MCF 10A (cell line): ENCODE measurements at places on chromosomes 7 and 10. TPM values are rescaled to one million over a fixed set of nuclear protein-coding genes. Genes with fewer than 3 reads are reported as not detected.

The UNCX gene
- not detected in 2 replicates for total RNA-seq

The TMEM270 gene
- total RNA-seq: not detected in 2 replicates

The CHN2 gene
- total RNA-seq: 5.1 and 8.0 TPM in 2 replicates

The CALML3 gene
- 0.25 and 0.75 TPM in 2 replicates for total RNA-seq

The NKX2-3 gene
- total RNA-seq: not detected in 2 replicates

The OR2A5 gene
- total RNA-seq: not detected in 2 replicates

DNA sequence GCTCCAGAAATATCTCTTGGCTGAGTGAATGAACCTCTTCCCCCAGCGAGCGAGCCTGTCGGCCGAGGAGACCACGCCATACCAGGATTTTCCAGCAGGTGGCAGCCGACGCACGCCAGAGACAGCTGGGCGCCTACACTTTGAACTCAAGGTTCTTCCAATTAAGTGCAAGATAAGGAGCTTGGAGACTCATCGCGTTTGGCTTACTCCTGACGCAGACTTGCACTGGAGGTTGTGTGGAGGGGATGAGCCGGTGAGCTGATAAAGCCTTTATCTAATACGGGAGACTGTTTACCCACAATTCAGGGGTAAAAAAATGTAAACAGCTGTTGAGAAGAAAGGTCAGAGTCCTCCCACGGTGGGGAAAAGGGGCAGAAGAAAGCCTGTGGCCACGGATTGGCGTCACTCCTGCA is 45.9 kb upstream of the EMX2 start:
- H3K4me1 ChIP-seq: no peaks in the 10 kb centered on the region
- no peaks in the 10 kb centered on the region for H3K36me3 ChIP-seq
- peaks cover 33% of the 10 kb centered on the region for H3K27me3 ChIP-seq
- no peak overlapping the region for H3K4me3 ChIP-seq

DNA sequence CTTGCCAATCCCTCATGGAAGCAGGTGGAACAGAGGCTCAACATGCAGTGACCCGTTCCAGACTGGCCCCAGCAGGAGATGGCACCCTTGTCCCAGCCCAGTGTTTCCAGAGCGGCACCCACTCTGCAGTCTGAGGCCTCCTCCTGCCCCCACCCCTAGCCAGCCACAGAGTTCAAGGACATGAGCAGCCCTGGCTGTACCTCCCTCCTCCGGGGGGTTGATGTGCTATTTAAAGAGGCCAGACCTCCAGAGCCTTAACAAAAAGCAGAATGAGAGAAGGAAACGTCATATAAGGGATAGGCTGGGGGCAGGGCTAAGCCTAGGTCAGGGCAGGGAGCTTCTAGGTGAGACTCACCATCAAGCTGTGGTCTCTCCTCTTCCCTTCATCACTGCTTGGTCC is 115.7 kb upstream of the NANOS1 start:
- no peaks in the 10 kb centered on the region for H3K36me3 ChIP-seq
- H3K27ac ChIP-seq: no peak overlapping the region
- no peaks in the 10 kb centered on the region for H3K27me3 ChIP-seq
- peaks cover 6% of the 10 kb centered on the region for H3K4me1 ChIP-seq
- H3K4me3 ChIP-seq: no peak overlapping the region

- H3K27ac ChIP-seq: no peak overlapping the region
- DNase-seq: no peak
- H3K4me3 ChIP-seq: no peak overlapping the region
- H3K27me3 ChIP-seq: no peaks in the 10 kb centered on the region
- no peaks in the 10 kb centered on the region for H3K36me3 ChIP-seq
Measured at GRCh38 chr7:122942765-122943164, 52.7 kb downstream of the TAS2R16 start.

GRCh38 chr7:102313997-102314780 is 27.5 kb downstream of the SH2B2 start:
- no peak for DNase-seq
- no peaks in the 10 kb centered on the region for H3K27me3 ChIP-seq
- peaks cover 14% of the 10 kb centered on the region for H3K36me3 ChIP-seq
- H3K4me1 ChIP-seq: peaks cover 5% of the 10 kb centered on the region

DNA sequence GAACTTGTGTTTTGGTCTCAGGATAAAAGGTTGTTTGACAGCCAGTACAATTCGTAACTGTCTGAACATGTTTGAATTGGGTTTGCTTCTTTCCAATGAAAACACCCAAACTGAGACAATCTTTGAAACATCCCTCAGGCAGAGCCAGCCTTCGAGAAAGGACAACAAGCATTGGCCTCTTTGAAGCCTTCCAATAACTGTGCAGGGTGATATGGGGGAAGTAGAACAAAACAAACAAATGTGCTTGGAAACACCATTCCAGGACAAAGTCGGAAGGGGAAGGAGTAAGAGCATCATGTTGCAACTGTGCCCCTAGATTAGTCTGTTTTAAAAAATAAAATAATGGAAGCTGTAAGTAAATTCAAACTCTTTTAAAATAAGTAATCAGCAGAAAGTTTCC is 39.5 kb downstream of the IL2RA start:
- H3K27ac ChIP-seq: no peak overlapping the region
- no peak overlapping the region for H3K4me3 ChIP-seq

- H3K4me1 ChIP-seq: peaks cover 22% of the 10 kb centered on the region
- no peak overlapping the region for H3K27ac ChIP-seq
- peaks cover 11% of the 10 kb centered on the region for H3K36me3 ChIP-seq
- DNase-seq: no peak
- H3K4me3 ChIP-seq: no peak overlapping the region
- no peaks in the 10 kb centered on the region for H3K27me3 ChIP-seq
Measured at GRCh38 chr7:129646369-129647021, 35.0 kb downstream of the NRF1 start.

GRCh38 chr7:69166979-69167516 is 431.2 kb upstream of the AUTS2 start:
- H3K4me3 ChIP-seq: no peak overlapping the region
- no peak for DNase-seq
- no peak overlapping the region for H3K27ac ChIP-seq
- H3K27me3 ChIP-seq: no peaks in the 10 kb centered on the region

DNA sequence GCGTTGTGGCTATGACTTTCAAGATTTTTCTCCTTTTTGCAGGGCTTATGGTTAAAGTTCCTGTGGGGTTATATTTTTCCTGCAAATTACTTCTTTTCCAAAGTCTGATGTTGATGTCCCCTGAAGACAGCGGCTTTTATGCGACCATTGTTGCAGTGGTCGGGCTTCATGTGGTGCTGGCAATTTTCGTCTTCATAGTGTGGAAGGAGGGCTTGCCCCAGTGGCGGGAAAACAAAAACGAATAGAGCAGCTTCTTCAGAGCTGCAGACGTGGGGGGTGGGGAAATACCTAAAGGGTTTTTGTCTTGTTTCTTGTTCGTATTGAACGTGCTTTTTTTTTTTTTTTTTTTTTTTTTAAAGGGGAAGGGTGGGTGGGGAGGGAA is 53.8 kb downstream of the MCMBP start:
- no peak overlapping the region for H3K4me3 ChIP-seq
- DNase-seq: no peak
- no peaks in the 10 kb centered on the region for H3K4me1 ChIP-seq

GRCh38 chr10:69323622-69324021 is 45.3 kb downstream of the HK1 start:
- no peak overlapping the region for H3K27ac ChIP-seq
- H3K4me3 ChIP-seq: no peak overlapping the region
- H3K36me3 ChIP-seq: peaks cover 14% of the 10 kb centered on the region
- peaks cover 41% of the 10 kb centered on the region for H3K4me1 ChIP-seq

GRCh38 chr10:128481152-128481840 is 355.1 kb upstream of the MKI67 start:
- DNase-seq: no peak
- H3K27me3 ChIP-seq: no peaks in the 10 kb centered on the region
- no peak overlapping the region for H3K27ac ChIP-seq
- H3K36me3 ChIP-seq: no peaks in the 10 kb centered on the region
- no peak overlapping the region for H3K4me3 ChIP-seq

DNA sequence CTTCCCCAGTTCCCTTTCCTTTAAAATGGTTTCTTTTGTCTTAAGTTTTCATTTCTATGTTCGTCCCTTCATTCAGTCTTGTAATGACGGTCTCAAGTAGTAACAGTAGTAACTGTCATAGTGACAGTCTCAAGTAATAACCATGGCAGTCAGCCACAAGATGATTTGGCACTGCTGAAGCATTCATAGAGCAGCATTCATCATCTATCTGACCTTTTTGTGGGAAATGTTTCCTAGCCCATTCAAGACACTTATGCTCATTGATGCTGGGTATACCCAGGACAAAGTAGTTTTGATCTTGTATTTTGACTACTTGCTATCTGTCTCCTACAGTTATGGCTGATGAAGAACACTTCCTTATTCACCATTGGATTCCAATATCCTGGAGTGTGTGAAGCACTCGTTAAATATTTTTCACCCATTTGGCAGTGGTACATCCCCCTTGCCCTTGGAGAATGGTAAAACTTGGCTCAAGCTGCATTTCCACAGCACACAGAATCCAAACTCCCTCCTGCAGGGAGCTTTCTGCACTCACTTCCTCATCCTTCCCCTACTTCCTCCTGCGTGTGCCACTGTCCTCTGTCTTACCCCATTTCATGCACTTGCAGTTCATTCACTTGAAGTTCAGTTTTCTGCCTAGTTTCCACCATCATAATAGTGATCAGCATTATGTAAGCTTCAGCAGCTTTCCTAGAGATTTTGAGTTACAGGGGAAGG is 19.0 kb downstream of the GIMAP4 start:
- DNase-seq: no peak
- H3K36me3 ChIP-seq: no peaks in the 10 kb centered on the region
- peaks cover 7% of the 10 kb centered on the region for H3K27me3 ChIP-seq
- no peaks in the 10 kb centered on the region for H3K4me1 ChIP-seq
- no peak overlapping the region for H3K27ac ChIP-seq
- no peak overlapping the region for H3K4me3 ChIP-seq

DNA sequence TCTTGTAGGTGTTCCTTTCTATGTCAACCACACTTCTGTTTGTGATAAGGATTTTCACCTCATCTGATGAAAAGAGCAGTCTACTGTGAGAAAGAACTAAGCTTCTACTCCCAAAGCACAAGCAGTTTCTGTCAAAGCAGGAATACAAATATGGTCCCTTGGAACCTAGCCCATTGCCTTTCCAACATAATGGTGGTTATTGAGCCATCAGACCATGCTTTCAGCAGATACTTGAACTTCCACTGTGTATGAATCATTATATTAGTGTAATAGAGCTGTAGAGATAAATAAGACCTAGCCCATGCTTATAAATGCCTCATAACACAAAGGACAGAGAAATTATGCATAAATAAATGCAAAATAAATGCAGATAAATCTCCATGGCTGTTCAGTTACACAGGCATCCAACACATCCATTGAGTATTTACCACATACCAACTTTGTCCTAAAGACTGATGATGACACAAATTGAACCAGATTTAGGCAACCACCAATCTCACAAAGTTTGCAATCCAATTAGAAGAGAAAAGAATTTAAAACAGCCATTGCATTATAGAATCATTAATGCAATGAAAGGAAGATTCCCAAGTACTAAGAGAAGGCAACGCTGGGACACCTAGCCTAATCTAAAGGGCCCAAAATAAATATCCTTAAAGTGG is 729.4 kb upstream of the C7orf33 start:
- no peak overlapping the region for H3K4me3 ChIP-seq
- no peak for DNase-seq
- no peaks in the 10 kb centered on the region for H3K27me3 ChIP-seq
- H3K36me3 ChIP-seq: no peaks in the 10 kb centered on the region
- H3K4me1 ChIP-seq: no peaks in the 10 kb centered on the region
